ENCODE measurements at places on chromosomes 13 and 19. TPM values are rescaled to one million over a fixed set of nuclear protein-coding genes. Genes with fewer than 3 reads are reported as not detected.

DNA sequence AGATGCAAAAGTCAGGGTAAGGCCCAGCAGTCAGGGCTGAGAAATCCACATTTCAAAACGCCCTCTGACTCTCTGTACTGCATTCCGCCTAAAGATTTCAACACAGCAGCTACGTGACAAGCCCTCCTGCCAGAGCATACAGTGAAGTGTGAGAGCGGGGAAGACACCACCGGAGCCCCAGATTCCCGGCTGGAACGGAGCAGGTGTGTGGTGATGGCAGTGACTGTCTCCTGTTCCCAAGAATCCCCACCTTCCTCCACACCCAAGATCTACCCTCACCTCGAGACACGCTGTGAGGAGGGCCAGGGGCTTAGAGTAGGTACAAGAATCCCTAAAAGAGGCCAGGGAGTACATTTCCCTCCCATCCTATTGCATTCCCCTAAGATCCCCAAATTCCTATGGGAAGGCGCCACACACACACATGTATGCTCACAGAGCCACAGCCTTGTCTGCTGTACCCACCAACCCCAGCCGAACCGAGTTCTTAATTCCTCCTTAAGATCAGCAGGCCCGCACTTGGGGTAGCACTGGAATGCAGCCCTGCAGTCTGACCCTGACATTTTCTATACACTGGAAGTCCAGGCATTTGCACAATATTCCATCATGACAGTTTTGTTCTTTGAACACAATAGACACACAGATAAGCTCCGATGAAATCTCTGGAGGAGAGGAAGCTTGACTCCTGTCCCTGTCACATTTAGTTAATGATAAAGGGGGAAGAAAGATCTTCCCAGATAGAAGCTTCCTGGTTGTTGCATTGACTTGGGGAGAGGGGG is 102.9 kb downstream of the FOXO1 start:
- DNase-seq = no peak

DNA sequence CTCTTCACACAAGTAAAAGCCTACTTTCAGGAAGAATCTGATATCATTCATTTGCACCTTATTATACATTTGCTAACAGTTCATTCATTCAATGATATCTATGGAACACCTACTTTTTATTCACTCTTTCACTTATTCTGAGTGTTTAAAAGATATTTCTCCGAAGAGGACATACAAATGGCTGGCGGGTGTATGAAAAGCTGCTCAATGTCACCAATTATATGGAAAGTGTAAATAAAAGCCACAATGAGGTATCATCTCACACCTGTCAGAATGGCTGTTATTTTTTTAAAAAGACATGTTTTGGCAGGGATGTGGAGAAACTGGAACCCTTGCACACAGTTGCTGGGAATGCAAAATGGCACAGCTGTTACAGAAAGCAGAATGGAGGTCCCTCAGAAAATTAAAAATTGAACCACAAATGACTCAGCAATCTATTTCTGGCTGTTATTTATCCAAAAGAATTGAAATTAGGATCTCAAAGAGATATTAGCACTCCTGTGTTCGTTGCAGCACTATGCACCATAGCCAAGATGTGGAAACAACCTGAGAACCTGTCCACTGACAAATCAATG is 127.6 kb upstream of the IRS2 start:
- peak; percentile 74 for DNase-seq

DNA sequence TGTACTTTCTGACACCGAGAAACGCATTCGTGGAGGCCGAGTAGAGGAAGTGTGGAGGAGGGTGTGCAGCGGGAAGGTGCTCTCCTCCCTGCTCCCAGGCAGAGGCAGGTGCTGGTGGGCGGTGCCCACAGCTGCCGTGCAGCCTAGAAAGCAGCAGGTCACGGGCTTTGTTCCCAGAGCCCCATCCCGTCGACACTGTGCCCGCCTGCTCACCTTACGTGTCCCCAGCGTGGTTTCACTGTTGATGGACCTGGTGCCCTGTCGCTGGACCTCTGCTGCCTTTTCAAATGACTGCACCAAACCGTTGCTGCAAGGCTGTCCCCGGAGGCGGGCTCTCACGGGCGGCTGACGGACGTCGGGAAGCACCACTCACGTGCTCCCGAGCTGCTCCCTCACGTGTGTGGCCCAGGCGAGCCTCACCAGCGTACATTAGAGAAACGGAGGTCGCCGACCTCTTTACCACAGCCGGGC is 20.8 kb downstream of the PLEKHJ1 start:
- DNase-seq = no peak

- no peak for DNase-seq
These were observed 284.5 kb upstream of the ARGLU1 start for GRCh38 chr13:106852436-106852835.

DNA sequence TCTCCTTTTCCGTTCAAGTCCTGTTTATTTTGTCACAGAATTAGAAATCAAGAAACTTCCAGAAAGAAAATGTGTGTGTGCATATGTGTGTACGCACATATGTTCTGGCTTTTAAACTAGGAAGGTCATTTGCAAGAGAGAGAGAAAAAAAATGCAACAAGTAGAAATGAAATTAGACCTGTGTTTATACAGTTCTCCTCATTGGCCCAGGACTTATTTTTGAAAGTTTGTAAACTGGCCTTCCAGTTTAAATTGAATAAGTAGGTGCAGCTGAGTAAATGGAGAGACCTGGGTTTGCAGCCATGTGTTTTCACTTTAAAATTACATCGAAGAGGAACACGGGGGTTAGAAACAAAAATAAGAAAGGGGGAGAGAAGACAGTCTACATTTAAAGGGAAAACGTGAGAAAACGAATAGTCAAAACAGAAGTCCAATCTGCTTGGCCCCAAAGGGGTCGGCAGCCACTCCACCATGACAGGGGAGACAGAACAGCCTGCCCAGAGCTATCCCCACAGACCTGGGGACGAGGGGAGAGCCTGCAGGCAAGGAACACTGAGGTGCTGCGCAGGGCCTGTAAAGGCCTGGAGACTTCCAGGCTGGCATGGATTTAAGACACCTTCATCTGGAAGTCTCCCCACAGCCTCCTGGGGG is 216.8 kb upstream of the MAB21L1 start:
- no peak for DNase-seq

DNA sequence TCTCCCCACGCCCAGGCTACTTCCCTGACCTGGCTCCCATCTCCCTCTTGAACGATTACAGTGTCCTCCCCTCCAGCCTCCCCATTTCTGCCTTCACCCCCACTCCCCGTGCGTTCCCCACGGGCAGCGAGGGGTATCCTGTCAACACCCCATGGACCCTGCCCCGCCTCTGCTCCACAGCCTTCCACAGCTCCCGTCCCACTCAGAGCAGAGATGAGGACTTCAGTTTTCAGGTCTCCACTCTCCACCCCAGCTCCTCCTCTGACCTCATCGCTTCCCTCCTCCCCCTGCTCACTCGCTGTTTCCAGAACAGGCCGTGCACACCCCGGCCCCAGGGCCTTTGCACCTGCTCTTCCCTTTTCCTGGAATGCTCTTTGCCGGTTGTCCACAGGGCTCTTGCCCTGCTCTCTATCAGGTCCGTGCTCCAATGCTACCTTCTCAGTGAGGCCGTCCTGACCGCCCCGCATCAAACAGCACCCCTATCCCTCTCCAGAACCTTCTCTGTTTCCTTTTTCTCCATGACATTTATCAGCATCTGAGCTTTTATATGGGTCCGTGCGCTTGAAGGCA is 15.0 kb downstream of the LRRC4B start:
- no peak for DNase-seq

GRCh38 chr19:13718733-13719132 is 45.6 kb upstream of the MRI1 start:
- DNase-seq = peak; percentile 85

- DNase-seq = no peak
These were observed 63.4 kb downstream of the RAP2A start for GRCh38 chr13:97497400-97497799.

DNA sequence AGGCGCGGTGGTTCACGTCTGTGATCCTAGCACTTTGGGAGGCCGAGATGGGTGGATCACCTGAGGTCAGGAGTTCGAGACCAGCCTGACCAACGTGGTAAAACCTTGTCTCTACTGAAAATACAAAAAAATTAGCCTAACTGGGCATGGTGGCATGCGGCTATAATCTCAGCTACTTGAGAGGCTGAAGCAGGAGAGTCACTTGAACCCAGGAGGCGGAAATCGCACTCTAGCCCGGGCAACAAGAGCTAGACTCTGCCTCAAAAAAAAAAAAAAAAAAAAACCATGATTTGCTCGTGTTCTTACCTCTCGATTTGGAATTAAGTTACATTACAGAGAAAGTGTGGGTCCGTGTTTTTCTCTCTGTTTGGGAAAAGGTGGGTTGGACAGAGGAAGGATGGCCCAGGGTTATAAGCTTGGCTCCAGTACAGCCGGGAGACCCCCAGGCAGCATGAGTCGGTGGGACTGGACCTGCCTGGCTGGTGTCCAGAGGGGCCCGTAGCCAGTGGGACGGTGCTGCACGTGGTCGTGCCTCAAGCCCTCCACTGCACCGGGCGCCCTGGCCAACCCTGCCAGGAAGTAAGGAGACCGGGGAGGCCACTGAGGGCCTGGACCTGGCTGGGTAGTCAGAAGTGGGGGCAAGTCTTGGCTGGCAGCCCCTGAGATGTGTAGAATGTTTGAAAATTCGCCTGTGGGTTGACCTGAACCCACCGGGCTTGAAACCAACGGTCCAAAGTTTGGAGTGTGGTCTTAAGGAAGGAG is 3.7 kb downstream of the RPS15 start:
- DNase-seq = no peak

DEDD2 gene
- total RNA-seq = 27.2 TPM

TMEM86B gene
- total RNA-seq = 1.5 TPM

TMEM38A gene
- total RNA-seq = 2.9 TPM

KLHL1 gene
- total RNA-seq = not detected
